NCI-H748 treated with DMSO at 0.1 percent for 48 hours (cell line): ENCODE measurements at places on chromosomes 1 and 21.

- no peak for DNase-seq
Measured at GRCh38 chr1:15959827-15960446, 16.0 kb downstream of the ZBTB17 start.

GRCh38 chr1:93029317-93029716, 49.8 kb upstream of the MTF2 start:
- no peak for DNase-seq

DNA sequence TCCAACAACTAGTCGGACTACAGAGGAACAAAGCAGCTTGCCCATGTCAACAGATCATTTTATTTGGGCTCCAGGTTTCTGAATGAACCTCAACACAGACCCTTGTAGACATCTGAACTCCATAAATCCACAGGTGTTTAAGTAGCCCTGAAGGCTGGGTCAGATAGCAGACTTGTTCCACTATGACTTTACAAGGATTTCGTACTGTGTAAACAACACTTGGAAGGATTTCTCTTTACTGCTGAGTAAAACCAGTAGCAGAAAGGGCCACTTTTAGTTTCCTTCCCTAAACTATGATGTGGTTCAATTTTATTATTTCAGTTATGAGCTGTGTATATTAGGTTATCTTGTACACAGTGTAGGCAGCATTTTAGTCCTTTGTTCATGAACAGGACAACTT, 316.4 kb upstream of the ADGRL2 start:
- no peak for DNase-seq

DNA sequence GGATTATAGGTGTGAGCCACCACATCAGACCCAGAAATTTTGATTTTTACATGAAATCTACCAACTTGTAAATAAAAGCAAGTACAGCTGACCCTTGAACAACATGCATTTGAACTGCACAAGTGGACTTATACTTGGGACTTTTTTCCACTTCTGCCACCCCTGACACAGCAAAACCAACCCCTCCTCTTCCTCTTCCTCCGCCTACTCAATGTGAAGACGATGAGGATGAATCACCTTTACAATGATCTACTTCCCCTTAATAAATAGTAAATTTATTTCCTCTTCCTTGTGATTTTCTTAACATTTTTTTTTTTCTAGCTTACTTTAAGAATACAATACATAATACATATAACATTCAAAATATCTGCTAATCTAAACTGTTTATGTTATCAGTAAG, 17.5 kb upstream of the YRDC start:
- DNase-seq, result no peak

GRCh38 chr1:67459068-67459467, 28.9 kb upstream of the SERBP1 start:
- DNase-seq, result no peak

- no peak for DNase-seq
Measured at GRCh38 chr1:208184966-208185654, 59.1 kb downstream of the PLXNA2 start.

DNA sequence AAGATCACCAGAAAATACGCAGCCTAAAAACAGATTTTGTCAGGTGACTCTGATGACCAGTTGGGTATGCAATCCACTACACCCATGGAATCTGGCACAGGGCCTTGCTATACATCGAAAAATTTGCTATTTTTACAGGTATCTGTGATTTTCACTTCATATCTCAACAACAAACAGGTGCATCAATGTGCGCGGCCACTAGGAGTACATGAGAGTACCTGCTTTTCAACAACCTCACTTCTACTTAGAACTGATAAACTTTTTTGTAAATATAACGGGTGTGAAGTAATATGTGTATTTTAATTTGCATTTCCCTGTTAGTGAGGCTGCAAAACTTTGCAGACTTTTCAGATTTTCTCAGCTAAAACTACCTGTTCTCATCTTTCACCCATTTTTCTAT, 80.8 kb downstream of the SLC45A1 start:
- DNase-seq, result no peak

DNA sequence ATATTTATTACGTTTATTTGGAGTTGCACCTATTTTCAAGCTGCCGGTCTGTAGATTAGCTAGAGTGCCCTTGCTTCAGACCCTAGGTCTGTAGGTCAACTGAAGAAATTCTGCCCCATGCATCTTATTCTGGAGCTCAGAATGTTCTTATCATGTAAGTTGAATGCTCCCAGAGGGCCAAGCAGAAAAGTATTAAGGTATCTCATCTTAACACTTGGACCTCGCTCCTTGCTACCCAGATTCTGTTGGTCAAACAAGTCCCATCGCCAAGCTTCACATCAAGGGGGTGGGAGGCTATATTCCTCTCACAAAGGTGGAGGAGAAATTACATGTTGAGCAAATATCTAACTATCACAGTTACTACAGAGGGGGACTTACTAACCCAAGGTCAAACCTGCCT, 187.7 kb downstream of the C1orf94 start:
- no peak for DNase-seq

- DNase-seq, result no peak
Measured at GRCh38 chr21:37532868-37533780, 166.6 kb downstream of the DYRK1A start.

DNA sequence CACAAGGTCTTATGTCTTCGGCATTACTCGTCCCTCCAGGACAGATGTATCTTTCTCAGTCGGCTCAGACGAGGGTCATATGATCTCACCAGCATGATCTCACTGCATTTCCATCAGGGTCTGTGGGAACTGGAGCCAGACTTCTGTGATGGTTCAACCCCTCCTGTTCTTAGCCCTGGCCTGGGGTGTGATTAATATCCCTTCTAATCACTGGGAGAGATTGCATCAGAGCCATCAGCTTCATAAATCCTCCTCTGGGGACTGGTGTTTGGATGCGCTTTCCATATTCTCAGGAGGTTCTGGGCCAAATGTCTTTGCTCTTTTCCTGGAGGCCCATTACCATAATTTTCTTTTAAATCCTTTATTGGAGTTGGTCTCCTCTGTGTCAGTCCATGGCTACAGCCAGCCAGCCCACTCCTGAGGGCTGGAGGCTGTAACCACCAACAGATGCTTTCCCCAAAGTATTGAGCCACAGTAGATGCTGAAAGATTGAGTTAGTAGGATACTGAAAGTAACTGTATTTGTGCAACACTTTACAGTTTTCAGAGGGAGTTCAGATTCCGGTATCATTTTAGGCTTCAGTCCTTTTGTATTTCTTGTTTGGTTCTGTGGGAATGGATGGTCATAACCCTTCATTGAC, 20.0 kb downstream of the CACNA1E start:
- no peak for DNase-seq

GRCh38 chr1:30373471-30374399, 349.6 kb downstream of the MATN1 start:
- DNase-seq, result no peak
